ENCODE measurements at places on chromosomes 7 and 10. TPM values are rescaled to one million over a fixed set of nuclear protein-coding genes. Genes with fewer than 3 reads are reported as not detected.

PPP3CB gene
- 29.2 TPM for total RNA-seq

FKBP14 gene
- total RNA-seq, result 123 TPM

FBXO24 gene
- total RNA-seq, result 0.52 TPM

DNA sequence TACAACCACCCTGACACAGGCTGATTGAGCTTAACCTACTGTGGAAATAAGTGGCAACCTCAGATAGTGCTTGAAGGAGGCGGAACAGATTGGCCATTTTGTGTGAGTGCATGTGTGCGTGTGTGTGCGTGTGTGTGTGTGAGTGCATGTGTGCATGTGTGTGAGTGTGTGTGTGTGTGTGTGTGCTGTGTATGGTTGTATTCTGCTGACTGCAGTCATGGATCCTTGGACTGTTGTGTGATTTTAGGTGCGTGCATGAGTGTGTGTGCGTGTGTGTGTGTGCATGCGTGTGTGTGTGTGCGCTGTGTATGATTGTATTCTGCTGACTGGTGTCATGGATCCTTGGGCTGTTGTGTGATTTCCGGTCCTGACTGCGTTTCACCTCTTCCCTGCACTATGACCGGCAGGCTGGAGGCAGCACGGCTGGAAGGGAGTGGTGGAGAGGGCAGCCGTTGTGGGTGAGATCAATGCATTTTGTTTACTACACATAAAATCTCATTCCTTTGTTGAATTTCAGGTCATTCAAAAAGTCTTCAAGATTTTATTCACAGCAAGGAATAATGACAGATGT lies 6.3 kb downstream of the IQCE start:
- DNase-seq, result no peak

DNA sequence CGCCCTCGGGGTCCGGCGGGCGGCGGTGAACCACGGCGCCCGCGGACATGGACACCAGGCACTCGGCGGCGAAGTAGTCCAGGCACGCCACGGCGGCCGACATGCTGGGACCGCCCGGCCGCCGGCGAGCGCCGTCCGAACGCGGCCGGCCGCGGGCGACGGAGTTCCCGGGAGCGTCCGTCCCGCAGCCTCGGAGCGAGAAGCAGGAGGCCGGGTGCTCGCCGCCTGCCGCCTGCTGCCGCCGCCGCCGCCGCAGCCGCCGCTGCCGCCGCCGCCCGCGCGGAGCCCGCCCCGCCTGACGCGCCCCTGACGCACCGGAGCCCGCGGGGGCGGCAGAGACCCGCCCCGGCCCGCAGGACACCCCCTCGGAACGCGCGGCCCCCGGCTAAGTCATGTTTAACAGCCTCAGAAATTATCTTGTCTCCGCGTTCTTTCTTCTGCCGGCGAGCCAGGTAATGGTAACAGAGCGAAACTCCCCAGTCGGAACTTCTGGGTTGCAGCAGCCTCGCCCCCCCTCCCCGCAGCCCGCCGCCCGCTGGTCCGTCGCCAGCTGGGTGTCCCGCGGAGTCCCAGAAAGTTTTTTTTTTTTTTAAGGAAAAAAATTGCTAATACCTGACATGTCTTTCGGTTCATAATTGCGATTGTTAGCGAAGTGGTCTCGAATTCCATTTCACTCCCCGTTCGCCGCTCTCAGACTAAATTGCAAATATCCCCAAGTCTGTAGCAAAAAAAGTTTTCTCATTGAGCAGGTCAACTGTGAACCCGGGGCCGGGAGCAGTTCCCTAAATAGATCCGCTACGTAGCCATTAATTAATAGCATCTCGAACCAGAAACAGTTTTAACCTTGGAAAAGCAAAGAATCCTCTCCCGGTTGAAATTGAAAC lies at the start of gene KLF14:
TSS of gene KLF14 (minus strand) at position 277 of the 884 bp plus-strand sequence. CDS start at position 103, 174 bp downstream.
- no peak for DNase-seq

GRCh38 chr7:2619116-2619515 lies 12.7 kb upstream of the TTYH3 start:
- peak; percentile 71 for DNase-seq
